ENCODE measurements at places on chromosomes 16 and 17. TPM values are rescaled to one million over a fixed set of nuclear protein-coding genes. Genes with fewer than 3 reads are reported as not detected.

The CD79B gene
- 2.6 TPM for total RNA-seq

GRCh38 chr17:75827308-75828075 lies 16.7 kb downstream of the UNC13D start:
- peak; percentile 98 for DNase-seq

GRCh38 chr17:17506893-17507464 lies 10.8 kb upstream of the RASD1 start:
- no peak for DNase-seq

The EXOC3L1 gene
- 3.6 TPM for total RNA-seq

DNA sequence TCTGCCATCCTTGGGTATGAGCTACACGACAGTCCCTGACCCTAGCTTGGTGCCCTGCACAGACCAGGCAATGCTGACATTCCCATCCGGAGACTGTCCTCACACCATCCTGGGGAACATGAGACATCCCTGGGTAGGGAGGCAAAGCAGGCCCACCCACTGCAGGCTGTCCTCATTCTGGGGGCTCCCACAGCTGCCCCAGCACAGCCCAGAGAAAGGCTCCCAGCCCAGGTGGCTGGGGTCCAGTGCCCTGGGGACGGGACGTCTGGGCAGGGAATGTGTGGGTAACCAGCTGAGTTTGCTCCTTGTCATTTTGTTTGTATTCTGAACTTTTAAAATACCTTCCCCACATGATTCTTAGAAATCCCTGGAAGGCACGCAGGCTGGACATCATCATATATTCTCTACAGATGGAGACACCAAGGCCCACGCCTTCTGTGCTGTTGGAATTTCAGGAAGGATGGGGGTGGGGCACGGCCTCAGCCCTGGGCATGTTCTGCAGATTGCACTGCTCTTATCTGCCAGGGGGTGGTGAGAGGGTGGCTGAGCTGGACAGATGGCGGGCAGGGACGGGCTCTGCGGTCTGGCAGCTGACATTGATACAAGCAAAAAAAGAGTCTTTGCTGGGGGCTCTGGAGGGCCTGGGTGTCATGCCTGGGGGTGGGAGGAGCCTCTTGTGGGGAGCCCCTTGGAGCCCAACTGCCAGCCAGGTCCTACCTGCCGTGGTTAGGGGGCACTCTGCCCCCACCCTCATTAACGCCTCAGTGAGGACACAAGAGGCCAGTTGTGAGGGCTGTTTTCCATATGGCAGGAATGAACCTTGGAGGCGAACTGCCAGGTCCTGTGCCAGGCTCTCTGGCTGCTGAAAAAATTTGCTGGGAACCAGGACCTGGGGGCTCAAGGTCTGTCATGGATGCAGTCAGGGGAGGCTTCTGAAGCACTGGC lies 28.4 kb downstream of the LRRC75A start:
- DNase-seq, result peak; percentile 84

DNA sequence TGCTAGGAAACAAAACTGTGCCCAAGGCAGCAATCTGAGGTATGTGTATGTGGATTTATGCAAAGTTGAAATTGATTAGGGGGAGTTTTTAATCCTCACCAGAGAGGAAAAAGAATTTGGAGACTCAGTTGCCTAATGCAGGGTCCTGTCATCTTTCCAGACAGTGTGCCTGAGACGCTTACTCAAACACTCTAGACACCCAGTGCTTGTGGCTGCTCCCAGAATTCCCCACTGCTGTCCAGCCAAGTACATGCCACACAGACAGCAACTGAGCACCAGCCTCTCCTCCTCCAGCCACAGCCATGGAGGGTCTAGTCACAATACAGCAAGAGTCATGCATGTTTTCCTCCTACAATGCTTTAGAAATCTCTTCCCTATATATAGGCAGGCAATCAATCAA lies 118.1 kb downstream of the HIC1 start:
- DNase-seq, result no peak

The KRT32 gene
- not detected for total RNA-seq

The CHST5 gene
- total RNA-seq, result 0.90 TPM

DNA sequence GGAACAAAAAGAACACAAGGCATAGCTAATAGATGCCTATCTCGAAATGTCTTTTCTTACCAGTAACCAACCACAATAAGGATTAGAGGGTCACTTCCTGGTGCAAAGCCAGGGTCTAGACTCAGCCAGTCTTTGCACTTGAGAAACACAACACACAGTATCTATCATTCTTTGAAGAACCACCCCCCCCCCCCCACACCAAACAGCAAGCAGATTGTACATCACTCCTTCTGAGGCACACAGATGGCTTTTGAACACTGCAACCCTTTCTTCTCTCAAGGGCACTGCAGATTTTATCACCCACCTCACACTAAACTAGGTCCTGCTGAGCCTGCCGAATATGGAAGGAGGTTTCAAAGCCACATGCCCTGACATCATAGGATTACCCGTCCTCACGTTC lies 145.6 kb downstream of the AATF start:
- DNase-seq, result no peak

- DNase-seq, result no peak
Observed at GRCh38 chr16:19744670-19745069, 26.6 kb downstream of the IQCK start.

The SHCBP1 gene
- 13.4 TPM for total RNA-seq

GRCh38 chr17:5234645-5235576 lies at the start of gene SCIMP:
Gene SCIMP, minus strand, starts transcription at chr17:5234860. Its CDS starts 105 bp downstream, at chr17:5234755.
- DNase-seq, result no peak

The TBX21 gene
- not detected for total RNA-seq

DNA sequence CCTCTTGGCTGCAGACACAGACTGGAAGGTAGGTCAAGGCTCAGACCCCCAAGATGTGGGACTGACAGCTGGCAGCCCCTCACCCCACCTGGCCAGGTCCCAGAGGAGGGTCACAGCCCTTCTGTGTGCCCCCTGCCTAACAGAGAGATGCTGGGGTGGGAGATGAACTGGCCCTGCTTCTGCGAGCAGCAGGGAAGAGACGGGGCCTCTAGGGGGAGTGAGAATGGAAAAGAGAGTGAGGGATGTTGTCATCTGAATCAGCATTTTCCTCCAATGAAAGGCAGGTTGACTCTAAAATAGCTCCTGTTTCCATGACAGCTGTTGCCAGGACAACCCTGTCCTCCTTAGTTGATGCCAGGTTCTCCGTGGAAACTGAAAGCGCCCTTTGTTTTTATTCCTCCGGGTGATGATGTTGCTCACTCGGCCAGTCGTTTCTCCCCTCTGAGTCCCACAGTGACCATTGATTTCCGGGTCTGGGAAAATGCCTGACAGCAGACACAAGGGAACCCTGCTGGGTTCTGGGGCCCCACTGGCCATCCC lies 4.9 kb upstream of the NDRG4 start:
- DNase-seq, result peak; percentile 97

DNA sequence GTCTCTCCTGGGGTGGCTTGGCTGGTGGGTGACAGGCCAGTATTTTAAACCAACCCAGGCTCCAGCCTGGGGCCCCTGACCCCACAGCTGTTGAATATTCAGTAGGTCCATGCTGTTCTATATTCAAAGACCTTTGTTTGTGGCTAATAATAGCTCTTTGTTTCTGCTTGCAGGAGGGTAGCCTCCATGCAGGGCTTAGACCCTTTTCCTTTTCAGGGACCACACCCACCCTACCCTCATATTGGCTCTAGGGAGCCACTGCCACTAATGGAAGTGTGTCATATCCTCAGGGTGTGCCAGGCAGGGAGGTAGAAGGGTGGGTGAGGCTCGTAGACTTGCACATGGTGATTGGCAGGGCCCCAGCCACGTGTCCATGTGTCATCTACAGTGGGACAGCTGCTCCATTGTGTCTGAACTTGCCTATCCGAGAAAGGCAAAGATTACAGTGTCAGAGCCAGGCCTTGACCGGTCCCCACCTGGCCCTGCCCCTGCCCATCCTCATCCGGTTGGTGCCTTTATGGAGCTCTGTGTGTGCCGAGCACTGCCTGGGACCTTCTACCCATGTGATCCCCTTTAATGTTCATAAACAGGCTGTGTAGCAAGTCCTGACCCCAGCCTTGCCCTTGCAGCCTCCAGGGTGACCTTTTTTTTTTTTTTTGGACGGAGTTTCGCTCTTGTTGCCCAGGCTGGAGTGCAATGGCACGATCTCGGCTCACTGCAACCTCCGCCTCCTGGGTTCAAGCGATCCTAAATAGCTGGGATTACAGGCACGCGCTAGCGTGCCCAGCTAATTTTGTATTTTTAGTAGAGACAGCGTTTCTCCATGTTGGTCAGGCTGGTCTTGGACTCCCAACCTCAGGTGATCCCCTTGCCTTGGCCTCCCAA lies 22.1 kb downstream of the TMC7 start:
- peak; percentile 78 for DNase-seq

DNA sequence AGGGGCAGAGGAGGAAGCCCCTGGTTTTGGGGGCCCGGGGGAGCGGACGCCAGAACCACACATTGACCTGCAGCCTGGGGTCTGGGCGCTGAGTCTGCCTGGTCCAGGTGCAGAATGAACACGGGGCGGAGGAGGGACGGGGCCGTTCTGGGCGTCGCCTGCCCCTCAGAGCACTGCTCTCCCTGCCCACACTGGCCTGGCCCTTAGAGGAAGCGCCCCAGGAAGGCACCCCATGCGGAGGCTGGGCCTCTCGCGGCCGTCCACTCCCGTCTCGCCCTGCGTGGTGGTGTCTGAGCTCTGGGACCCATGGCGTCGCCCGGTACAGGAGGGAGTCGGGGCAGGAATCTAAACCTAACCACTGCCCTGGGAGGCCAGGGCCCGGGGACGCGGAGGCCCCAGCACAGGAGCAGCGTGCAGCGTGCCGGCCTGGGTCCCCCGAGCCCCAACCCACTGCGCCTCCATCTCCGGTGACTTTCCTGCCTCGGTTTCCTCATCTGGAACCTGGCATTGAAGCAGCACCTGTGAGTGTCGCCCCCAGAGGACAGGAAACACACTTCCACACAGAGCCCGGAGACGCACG lies 4.3 kb downstream of the TPSD1 start:
- peak; percentile 74 for DNase-seq

The CRHR1 gene
- 0.14 TPM for total RNA-seq

- no peak for DNase-seq
Observed at GRCh38 chr16:29023279-29024277, 38.7 kb downstream of the LAT start.

The CYTH1 gene
- total RNA-seq, result 11.3 TPM

The CCL7 gene
- not detected for total RNA-seq

- peak; percentile 75 for DNase-seq
Observed at GRCh38 chr16:28823291-28823872, 583 bp downstream of the ATXN2L start.

- peak; percentile 75 for DNase-seq
Observed at GRCh38 chr17:32266051-32266388, 388 bp downstream of the RHBDL3 start.

All from H7 (cell line).